ENCODE measurements at places on chromosomes 2 and 18.

DNA sequence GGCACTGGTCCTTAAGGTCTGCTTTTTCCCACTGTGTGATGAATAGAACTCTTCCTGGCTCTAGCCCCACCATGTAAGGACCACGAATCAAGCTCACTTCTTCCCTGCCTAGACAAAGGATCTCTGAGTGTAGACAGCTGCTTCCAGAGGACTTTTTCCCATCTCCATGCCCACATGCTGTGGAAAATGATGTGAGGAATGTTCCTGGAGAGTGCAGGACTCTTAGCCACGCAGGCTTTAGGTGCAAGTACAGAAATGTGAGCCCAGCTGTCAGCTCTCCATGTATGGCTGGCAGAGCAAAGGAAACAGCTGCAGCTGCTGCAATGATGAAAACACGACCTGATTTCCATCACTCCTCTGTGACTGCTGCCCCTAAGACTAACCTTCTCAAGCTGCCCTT, 35.5 kb downstream of the NXPH2 start:
- no peak for DNase-seq

DNA sequence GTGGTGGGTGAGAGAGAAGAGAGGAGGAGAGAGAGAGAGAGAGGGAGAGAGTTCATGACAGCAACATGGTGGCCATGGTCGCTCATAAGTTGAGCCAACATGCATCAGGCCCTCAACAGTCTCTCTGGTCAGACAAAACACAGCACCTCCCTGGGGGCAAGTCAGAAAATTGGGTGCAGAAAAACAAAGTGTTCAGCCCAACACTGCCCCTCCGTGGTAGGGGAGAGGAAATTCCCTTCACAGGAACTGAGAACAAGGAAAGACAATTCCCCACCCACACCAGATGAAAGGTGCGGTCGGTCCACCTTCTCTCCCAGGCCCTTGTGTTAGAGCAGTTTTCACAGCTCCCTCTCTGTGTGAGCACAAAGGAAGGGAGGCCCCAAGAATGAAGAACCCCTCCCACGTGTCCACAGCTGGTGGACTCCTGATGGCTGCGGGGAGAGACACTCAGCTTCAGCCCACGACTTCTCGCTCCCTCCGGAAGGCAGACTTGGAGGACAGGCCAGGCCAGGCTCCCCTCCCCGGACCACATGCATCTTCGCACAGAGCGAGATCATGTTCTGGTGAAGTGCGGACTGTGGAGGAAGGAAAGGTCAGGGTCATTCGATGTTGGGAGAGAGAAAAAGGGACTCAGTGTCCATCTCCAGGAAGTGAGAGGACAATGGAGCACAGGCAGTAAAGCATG, 181.7 kb downstream of the ANAPC1 start:
- DNase-seq = peak; percentile 64

DNA sequence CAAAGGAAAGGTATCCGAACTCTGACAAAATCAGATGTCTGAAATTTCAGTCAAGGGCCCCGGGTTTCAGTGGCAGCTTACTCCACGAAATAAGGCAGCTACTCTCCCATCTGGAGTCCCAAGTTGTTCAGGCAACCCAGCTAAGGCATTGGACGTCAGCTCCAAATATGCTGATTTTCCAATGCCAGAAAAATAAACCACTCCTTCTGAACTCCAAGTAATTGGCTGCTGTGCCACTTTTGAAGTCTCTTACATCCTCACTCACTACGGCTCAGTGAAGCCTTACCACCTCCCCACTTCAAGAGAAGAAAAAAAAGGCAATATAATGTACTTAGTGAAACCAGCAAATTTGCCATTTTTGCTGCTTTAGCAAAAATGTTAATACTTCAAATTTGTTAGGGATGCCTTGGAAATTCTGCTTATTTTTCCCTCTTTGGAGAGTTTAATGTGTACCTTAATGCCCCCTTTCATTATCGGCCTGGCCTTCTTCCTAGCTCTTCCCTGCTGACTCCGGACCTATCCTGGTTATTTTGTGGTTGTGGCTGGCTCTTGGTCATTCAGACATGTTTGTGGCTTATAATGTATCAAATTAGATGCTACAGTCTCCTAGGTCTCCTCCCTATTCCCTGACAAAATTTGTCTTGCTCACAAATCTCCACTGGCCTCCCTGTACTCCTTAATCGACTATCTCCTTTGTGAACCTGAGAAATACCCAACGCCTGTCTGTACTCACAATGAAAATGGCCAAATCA, 589.2 kb upstream of the ZEB2 start:
- no peak for DNase-seq

DNA sequence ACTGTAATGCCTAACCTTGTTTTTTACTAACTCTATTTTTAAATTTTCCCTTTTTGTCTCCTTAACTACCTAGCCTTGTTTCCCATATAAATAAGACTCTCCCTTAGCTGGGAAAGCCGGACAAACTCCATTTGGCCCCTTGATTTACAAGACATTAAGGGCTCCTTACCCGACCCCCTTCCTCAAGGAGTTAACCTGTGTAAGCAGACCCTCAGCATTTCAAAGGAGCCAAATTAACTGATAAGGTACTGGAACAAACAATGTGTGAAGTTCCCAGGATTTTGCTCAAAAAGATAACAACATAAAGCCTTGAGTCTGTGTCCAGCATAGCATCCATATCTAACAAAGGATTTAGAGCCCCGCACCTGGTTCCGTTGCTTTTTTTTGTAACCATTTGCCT, 59.6 kb upstream of the C2orf15 start:
- DNase-seq = no peak

DNA sequence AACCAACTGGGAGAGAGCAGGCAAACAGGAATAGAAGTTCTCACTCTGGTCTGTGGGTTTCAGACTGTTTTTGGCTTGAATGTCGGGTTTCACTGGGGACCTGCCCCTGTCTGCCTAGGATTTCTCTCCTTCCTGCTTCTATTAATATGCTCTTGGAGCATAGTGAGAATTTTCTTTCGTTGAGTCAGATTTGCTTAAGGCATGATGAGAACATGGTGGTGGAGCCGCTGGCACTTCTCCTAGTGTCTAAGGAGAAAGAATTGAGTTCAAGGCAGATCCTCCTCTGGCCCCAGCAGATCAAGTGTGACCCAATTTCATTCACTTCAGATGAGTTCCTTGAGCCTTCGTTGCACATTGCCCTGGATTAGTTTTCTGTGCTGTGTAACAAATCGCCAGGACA, 103.9 kb upstream of the HS6ST1 start:
- no peak for DNase-seq

- no peak for DNase-seq
Measured at GRCh38 chr18:29172756-29173067, 995.8 kb upstream of the CDH2 start.

Measured in CD4-positive, alpha-beta T cell treated with Interleukin-17A for 4 hours (primary cell).